ENCODE measurements at places on chromosomes 5 and 9.

DNA sequence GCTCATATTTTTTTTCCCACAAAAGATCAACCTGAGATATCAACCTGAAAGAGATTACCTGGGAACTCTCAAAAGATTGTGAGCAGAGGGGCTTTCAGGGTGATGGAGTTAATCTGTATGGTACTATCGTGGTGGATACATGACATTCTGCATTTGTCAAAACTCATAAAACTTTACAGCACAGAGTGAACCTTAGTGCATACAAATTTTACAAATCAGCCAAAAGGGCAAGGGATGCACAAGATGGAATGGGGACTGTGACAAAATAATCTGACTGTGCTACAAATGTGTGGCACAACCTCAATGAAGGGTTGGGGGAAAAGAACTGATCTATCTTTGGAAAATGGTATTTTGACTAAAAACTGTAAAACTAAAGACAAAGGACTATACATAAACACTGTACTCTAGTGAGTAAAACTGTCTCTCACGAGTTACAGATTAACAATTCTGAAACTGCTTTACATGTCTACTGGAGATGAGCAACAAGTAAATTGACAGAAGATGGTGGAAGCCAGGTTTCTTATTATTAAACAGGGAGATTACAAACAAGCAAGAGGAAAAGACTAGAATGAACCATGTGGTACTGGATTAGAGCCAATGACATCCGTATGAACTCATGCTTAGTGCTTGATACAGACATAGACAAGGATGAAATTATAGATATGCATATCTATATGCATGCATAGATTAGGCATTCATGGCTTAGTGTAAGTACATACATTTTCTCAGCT, 24.8 kb upstream of the RLN1 start:
- DNase-seq, result no peak

- DNase-seq, result peak; percentile 98
These were observed 5.8 kb downstream of the PTCH1 start for GRCh38 chr9:95510709-95511615.

GRCh38 chr9:93673839-93674334, 97.5 kb downstream of the PHF2 start:
- DNase-seq, result no peak

DNA sequence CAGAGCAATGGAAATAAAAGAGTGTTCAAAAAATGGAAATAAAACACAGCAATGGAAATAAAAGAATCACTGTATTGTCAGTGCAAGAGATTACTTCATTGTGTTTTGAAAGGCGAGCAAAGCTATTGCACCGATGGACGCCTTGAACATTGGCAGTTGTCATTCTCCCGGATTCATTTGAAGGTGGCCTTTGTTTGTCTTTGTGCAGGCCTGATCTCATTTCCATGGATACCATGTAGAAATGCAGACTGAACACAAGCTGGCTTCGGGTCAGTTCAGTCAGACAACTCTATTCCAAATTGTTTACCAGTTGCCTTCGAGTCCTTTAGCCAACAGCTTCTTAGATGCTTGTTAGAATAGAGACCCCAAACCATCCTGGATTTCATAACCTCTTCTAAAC, 8.3 kb downstream of the ITGA2 start:
- DNase-seq, result no peak
